ENCODE measurements at places on chromosomes 7 and 10.

DNA sequence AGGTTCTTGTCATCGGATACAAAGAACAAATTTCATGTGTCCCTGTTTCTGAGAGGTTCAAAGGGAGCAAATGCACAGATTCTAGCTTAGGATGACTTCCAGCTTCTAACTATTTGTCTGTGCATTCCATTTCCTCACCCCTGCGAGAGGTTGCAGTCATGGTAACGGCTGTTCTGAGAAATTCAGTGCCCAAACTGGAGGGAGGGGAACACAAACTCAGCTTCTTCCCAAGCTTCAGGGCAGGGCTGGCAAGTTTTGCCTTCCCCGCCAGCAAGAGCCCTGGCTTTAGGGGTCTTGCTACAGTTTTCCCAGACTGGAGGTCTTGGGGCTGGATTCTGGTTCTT lies 11.1 kb downstream of the FAS start:
- DNase-seq = no peak

- no peak for DNase-seq
Measured at GRCh38 chr10:88205842-88206446, 342.5 kb downstream of the PTEN start.

- DNase-seq = no peak
Measured at GRCh38 chr10:15868006-15868405, 7.7 kb upstream of the MINDY3 start.

DNA sequence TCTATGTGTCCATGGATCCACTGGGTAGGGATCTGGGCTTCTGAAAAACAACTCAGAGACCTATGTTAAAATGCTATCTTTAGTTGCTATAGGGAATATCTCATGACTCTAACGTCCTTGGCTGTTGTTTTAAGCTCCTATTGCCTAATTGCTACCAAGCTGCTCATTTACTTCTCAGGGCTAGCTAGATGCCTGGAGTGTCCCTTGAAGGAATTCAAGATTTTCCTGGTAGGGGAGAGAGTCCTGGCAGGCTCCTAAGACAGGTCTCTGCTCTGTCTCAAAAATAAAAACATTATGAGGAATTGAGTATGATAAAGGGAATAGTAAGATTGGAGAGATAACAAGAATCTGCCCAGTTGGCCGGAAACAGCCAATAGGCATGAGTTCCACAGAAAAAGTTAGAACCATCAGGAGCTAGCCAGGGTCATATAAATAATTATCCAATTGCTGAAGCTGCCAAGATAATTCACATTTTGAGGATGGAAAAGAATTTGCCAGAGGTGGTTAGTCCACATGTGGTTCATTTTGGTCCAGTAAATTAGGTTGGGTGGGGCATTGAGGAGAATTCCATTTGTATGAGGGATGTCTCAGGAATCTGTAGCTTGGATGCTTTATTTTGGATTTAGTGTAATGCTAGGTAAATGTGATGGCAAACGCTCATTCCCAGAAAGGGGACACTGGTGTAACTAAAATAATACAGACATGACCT lies 362.7 kb upstream of the VSTM2A start:
- no peak for DNase-seq

DNA sequence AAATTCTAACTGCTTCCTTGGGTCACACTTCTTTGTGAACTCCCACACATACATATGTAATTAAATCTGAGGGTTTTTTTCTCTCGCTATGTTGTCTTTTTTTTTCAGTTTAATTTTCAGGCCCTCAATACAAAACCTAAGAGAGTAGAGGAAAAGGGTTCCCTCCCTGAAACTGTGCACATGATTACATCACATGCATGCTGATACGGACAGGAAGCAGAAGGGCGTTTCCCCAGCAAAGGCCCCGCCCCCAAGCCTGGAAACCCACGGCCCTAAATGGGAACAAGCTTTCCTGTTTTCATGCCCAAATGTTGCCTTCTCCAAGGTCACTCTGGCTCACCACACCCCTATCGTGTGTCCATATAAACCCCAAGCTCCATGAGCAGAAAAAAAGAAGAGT lies 115.4 kb downstream of the TEX36 start:
- no peak for DNase-seq

DNA sequence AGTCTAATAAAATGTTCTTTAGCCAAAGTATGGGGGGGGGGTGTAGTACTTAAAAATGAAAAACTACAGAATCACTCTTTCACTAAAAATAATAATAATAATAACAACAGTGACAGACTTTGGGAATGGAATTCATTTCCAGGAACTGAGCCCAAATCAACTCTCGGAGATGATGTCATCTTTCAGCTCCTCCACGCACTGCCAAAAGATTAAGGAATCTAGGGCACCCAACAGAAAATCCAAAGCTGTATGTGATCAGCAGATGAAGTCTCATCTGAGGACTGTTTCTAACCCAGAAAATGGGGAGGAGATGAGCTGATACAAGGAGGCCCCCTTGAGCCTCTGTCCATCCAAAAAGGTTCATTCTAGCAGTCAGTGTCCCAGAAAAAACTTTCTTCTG lies 54.5 kb downstream of the GRB10 start:
- DNase-seq = no peak

GRCh38 chr7:137928626-137929025 lies 73.3 kb downstream of the CREB3L2 start:
- DNase-seq = no peak

GRCh38 chr10:86828145-86828544 lies 71.7 kb downstream of the BMPR1A start:
- DNase-seq = no peak

DNA sequence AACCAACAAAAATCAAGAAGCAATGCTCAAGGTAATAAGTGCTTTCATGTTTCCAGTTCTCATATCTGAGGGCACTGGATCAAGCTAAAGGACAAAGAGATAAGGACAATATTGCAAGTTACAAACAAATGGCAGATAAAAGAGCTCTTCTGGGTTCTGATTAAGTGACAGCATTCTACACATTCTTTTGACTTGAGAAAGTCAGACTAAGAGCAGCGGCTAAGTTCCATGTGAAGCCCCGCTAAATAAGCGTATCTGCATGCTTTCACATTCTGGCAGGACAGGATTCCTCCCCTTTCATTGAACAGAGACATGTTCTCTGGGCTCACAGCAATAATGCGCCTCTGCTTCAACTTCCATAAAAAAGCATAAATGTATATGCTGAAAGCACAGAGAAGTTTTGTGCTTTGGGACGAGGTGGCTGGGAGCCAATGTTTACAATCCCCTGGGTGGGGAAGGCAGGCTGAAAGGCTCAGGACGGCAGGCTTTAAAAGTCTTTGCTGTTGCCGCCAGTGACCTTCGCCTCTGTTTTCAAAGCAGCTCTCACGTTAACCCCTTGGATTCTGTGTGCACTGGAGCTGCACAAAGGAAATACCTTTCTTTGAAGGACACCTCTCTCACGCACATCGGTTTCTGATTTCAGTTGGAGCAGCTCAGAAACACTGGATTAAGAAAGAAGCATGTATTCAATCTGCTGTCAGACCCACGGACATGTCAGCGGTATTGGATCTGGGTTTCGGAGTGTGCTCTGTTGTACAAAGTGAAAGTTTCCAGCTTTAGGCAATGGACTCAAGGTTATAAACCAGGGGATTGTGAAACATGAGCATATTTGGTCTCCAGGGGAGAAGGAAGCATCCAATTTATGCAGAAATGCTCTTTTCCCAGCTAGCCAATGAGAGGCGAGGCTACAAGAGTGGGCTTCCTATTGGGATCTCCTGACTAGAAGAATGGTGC lies 105.4 kb upstream of the FAM133B start:
- no peak for DNase-seq

- DNase-seq = no peak
Measured at GRCh38 chr10:17847585-17848296, 38.6 kb downstream of the MRC1 start.

DNA sequence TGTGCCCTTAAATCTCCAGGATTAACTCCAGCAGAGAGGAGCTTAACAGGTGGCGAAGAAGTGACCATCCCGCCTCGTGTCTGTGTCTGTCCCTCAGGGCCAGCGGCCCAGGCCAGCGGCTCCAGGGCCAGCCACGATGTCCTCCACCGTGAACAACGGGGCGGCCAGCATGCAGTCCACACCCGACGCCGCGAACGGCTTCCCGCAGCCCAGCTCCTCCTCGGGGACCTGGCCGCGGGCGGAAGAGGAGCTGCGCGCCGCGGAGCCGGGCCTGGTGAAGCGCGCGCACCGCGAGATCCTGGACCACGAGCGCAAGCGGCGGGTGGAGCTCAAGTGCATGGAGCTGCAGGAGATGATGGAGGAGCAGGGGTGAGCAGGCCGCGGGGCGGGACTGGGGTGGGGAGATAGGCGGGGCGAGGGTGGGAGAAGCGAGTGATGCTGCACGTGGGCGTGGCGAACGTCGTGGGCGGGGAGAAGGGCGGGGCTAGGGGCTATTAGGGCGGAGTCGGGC lies 33.3 kb downstream of the SRRM3 start:
- DNase-seq = peak; percentile 73

- no peak for DNase-seq
Measured at GRCh38 chr7:105474045-105474444, 48.0 kb downstream of the PUS7 start.

DNA sequence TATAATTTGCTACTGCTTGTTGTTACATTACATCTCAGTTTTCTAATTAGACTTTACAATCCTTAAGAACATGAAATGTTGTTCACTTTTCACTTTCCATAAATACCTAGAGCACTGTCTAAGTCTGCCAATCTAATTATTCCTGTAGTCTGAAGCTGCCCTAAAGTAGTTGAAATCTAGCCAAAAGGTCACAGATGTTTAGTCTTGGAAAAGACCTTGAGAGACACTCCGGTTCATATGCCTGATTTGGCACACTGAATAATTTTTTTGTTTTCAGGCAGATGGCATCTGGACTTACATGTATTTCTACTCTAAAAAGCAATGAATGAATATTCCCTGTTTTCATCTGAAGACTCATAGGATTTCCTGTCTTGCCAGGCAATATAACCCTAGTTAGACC lies 359.1 kb downstream of the ANKRD7 start:
- no peak for DNase-seq

DNA sequence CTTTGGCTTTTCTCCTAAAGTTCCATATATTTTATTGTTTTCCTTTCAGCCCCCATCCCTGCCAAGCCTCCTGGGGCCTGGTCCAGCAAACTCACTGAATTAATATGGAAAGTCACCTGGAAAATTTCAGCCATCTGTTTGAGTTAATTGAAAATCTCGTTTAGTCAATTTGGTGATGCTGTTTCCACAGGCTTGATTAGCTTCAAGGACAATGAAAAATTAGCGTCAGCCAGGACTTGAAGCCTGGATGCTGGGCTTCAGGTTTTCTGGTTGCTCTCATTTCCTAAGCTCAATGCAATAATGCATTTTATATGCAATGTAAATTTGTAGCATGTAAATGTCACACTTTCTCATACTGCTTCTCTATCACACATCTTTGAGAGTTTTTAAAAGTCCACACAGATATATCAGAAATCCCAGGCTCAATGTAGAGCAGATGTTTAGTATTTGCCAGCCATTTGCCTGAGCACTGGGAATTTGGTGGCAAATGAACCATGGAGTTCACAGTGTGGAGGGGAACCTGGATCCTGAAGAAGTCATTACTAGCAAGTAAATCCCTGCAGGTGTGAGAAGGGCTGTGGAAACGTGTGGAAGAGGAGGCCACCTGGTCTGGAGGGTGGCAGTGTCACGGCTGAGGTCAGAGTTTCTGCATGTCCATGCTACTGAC lies 228.5 kb downstream of the PAXIP1 start:
- DNase-seq = no peak

DNA sequence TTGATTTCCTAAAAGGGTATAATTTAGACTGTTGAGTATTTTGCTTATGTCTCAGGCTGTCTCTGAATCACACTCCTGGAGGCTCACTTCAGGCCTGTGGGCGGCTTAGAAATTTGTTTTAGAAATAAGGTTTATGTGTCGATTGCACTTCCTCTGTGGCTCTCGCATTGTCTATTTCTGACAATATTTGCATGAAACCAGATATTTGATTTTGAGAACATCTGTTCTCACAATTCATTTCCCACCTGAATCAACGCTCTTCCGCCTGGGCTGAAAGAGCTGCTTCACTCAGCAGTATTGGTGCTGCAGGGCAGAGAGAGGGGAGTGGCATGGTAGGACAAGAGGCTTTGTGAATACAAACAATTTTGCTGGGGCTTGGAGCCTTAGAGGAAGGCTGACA lies 262.0 kb downstream of the ADRA2A start:
- DNase-seq = no peak

DNA sequence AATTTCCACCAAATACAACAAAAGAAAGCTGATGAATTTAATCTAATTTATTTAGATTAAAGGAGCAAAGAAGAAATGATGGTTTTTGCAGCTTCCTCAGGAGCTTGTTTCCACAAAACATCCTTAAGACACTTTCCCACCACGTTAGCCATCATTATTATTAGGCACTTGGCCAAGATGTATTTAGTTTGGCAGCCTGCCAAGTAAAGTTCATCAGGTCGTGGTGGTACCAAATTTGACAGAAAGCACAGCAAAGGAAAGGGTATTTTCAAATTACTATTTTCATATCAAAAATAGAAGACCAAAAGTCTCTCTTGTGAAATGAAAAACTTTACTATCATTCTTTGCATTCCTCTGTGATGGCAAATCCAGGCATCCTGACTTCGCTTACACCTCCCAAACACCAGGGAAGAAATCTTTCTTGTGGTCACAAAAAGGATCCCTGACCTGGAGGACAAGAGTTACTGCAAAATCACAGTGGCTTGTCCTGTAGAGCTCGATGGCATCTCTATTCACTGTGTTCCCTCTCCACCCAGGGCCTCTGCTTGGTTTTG lies 123.1 kb upstream of the INHBA start:
- no peak for DNase-seq
